NCI-H187 (cell line): ENCODE measurements at places on chromosomes 3 and 15.

DNA sequence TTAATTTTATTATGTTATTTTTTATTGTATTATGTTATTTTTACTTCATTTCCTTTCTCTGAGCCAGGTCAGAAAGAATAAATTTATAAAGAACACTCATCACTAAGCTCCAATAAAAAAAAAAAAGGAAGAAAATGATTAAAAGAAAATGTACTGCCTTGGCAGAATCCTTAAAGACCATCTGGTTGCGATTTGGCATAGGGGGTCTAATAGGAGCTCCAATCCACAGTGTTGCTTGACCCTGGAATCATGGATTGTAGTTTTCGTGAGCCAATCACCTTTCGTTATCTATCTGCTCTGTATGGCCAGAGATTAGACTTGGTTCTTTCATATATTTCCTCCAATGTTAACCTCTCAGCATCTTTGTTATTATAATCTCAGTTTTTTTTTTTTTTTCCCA lies 421.8 kb upstream of the MCTP2 start:
- DNase-seq = no peak

DNA sequence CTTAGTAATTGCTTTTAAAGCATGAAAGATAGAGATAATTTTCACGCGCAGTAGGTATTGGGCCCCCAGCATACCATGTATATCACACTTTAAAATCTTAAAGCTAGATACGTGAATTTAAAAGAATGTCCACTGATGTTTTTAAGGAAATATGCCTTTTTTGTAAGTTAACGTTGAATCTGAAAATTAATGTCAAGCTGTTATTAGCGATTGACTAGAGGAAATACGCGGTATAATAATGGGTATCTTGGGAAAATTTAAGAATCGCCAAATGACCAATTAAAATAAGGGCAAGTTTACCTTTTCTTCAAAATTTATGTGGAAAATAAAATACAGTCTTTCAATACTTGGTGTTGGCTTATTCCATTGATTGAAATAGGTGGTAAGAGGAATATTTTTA lies 13.3 kb upstream of the CHD2 start:
- no peak for DNase-seq

GRCh38 chr3:134009345-134010000 lies 20.3 kb downstream of the SLCO2A1 start:
- DNase-seq = no peak

GRCh38 chr3:112470788-112471187 lies 28.5 kb downstream of the BTLA start:
- DNase-seq = no peak

DNA sequence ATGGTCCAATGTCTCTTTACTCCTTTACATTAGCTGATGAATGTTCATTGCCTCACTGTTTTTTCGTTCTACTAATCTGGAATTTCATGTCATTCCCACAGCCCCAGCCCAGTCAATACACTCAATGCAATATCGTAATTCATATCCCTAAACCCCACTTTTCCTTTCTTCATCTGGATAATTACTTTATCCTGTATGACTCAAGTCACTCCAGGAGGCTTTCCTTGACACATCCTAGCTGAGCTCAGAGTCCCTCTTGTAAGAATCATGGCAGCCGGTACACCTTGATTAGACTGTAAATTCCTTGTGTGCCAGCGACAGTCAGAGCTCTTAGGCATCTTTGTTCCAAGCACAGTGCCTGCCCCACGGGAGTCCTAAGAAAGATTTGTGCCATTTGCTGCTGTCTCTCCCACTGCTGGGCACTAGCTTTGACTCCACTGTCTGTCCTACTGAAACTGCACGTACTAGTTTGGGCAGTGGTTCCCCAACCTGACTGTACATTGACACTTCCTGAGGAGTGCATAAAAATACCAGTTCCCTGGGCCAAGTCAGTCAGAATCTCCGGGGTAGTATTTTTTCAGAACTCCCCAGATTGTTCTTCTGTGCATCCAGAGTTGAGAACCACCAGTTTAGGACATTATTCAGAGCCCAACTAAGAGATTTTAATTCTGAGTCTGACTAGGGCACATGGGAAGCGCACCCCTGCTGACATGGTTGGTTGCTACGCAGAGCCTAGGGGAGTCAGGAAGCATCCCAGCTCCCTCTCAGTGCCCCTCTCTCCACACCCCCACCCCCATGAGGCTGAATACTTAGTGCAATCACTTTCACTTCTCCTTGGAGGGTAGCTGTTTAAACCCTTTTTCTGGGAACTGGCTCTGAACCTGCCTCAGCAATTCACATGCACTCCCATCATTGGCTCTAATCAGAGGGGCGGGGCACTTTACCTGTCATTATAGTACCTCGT lies 19.5 kb upstream of the C3orf70 start:
- DNase-seq = no peak

GRCh38 chr15:83113881-83114674 lies 6.6 kb downstream of the TM6SF1 start:
- no peak for DNase-seq

GRCh38 chr3:23867400-23867799 lies 49.4 kb downstream of the NKIRAS1 start:
- DNase-seq = no peak

- DNase-seq = no peak
These were observed 136.0 kb upstream of the PTPRG start for GRCh38 chr3:61425356-61425755.

GRCh38 chr3:57999417-58000115 lies 8.7 kb upstream of the FLNB start:
- DNase-seq = no peak

- DNase-seq = no peak
These were observed 108.1 kb upstream of the ABHD17C start for GRCh38 chr15:80587007-80587406.
